Stimulated activated CD8-positive, alpha-beta memory T cell treated with anti-CD3 and anti-CD28 coated beads, Interleukin-15, amount 100 ng/mL, for 1 hour (primary cell): ENCODE measurements at places on chromosomes 5 and 9.

DNA sequence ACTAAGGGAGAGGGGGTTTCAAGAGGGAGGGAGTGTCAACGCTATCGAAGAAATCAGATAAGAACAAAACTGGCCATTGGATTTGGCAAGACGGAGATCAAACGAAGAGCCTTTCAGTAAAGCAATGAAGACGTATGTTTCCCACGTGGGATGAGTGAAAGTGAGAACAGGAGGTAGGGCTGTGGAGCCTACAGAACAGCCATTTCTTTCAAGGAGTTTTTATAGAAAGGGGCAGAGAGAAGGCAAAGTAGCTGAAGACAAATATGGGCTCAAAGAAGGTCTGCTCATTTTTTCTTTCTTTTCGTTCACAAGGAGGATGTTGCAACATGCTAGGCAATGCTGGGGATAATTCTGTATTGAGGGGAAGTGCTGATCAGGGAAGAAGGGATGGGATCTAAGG is 98.3 kb downstream of the SUSD1 start:
- DNase-seq: no peak

GRCh38 chr9:113796646-113797426 is 79.3 kb upstream of the ZNF618 start:
- DNase-seq: no peak

- DNase-seq: no peak
Observed at GRCh38 chr5:114305402-114306207, 56.3 kb upstream of the KCNN2 start.

- DNase-seq: no peak
Observed at GRCh38 chr5:3615217-3615616, 19.6 kb downstream of the IRX1 start.

DNA sequence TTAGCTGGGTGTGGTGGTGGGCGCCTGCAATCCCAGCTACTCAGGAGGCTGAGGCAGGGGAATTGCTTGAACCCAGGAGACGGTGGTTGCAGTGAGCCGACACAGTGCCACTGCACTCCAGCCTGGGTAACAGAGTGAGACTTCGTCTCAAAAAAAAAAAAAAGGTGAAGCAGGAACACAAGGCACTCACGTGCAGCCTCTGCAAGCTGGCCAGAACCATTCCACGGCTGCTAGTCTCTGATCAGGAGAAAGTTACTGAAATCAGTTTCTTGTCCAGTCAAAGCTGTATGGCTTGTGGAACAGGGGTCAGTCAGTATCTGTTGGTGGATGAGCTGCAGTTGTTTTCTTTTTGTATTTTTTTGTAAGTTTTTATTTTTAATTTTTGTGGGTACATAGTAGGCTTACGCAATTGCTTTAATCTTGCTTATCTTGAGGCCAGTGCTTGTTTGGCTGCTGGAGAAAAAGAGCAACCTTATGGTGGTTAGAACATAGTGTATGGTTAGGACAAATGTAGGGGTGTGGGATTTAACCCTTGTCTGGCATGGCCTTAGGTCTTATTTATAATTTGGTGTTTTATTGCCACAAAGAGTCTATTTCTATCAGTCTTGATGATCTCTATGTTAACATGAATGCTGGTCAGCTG is 32.7 kb upstream of the GTF2H2C start:
- DNase-seq: no peak

DNA sequence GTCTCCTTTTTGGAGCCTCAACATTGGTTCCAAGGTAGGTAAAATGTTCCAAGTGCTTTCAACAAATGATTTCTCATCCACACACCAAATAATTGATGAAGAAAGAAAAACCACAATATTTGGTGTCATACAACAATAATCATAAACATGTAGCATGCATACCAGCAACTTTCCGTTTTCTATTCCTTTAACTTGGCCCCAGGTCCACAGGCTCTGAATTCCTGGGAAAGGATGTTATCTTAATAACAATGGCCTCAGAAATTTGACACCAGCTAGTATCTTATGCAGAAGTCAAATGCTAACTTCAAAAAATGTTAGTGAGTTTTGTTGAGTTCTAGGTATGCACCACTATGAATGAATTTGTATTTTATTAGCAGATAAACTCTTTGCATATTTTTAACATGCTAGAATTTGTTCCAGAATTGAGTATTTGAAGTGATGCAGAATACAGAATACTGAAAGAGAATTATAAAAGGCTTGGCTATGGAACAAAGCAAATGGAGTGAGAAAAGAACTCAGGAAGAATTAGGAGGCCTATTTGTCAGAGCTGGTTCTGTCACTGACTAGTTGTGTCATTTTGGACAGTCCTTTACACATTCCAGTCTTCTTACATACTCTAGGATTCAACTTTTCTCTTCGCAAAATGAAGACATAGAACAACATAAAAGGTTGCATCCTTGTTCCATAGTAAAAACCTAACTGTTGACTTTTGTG is 435.3 kb upstream of the TNC start:
- no peak for DNase-seq

GRCh38 chr9:117046666-117047327 is 359.7 kb downstream of the TRIM32 start:
- no peak for DNase-seq
